ENCODE measurements at places on chromosomes 1 and 21.

DNA sequence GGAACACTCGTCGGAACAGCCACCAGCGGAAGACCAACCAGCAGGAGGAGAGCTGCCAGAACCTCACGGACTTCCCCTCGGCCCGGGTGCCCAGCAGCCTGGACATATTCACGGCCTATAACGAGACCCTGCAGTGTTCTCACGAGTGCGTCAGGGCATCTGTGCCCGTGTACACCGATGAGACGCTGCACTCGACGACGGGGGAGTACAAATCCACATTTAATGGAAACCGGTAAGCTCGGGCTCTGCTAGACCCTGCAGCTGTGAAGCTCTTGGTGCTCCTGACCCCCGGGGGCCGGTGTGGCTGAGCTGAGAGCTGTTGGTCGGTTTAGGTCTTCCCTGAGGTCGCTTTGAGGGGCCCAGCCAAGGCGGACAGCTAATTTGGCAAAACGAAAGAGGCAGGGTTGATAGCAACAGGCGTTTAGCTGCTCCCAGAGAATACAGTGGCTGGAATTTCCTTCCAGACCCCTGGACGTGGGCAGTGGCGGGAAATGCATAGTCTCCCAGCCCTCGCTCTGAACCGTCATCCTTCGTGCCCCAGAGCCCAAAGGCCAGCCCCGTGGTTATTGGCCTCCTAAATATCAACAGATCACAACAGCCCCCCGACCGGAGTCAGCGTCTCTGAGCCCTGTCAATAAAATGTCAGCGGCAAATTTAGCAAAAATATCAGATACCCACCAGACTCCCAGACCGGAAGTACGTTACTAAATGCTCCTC is 118.0 kb downstream of the AJAP1 start:
- no peak for DNase-seq

GRCh38 chr1:8667869-8668594 is 149.4 kb downstream of the RERE start:
- DNase-seq: no peak

DNA sequence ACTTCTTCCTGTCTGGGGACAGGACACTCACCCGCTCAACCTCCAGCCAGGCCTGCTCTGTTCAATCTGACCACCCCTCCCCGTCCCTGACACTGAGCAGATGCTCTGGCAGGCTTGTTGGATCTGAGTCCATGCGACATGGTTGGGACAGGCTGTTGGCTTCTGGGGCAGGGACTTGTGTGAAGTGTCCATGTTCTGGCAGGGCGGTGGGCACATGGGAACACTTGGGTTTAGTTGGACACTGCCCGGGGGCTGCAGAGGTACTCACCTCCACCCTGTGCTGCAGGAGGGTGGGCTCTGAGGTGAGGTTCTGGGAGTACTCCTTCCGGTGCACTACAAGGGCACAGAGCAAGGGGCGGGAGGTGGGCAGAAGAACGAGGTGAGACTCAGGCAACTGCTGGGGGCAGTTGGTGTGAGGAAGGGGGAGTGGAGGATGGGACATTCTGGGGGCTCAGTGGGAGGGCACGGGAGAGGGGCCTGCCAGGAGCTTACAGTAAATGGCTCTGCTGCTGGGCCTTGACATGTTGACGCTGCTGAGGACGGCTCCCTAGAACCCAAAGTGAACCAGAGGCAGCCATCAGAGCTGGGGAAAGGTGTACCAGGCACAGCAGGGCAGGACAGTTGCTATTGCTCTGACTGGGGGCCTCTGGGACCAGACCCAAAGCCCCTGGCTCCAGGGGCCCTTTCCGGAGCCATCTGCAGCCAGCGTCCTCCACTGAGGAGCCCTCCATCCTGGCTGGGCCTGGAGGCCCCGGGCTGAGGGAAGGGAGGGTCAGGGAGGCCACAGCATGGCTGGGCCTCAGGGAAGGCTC is 2.3 kb downstream of the EPS8L3 start:
- DNase-seq: no peak

GRCh38 chr1:170200161-170200560 is 54.4 kb downstream of the NTMT2 start:
- DNase-seq: no peak

GRCh38 chr1:2310332-2311183 is 80.8 kb downstream of the MORN1 start:
- DNase-seq: no peak
